ENCODE measurements at places on chromosomes 4 and X.
A peak's percentile ranks its signal among the peaks of the same experiment; 100 is the strongest.

DNA sequence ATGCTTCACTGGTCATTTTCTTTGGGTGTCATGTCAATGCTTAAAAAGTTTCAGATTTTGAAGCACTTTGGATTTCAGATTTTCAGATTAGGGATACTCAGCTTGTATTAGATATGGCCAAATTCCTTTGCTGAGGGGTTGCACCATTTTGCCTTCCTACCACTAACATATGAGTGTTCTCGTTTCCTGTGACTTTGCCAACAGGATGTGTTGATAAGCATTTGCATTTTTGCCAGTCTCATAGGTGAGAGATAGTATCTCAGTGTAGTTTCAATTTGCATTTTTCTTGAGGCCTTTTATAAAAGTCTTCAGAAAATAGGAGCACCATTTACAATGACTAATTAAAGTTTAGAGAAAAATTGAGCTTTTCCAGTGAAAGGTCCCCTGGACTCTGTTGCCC is 71.6 kb upstream of the CLCN4 start:
- DNase-seq = no peak

DNA sequence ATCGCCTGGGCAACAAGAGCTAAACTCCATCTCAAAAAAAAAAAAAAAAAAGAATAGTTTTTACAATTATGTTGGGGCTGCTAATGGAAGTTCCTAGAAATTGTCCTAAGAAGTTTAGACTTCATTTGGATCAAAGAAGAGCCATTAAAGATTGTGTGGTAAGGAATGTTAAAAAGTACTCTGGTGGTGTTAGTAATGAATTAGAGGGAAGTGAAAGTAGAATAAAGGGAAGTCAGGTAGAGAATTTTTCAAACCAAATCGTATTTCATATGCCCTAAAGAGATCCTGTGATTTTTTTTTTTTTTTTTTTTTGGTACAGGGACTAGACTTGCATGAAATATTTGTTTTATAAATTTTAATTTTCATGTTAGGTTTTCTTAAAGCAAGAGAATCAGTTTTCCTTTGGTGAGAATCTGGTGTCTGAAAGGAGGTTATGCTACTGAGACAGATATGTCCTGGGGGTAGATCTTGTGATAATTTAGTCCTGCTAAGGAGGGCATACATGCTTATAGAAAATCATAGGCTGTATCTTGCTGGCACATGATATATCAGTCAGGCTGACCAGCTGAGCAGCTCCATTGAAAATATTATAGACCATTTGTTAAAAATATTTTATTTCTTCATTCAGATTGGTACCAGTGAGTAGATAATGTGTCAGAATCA is 10.7 kb downstream of the SEC24B start:
- no peak for DNase-seq

- DNase-seq = peak; percentile 18
Measured at GRCh38 chr4:121096629-121097028, 24.3 kb upstream of the NDNF start.

DNA sequence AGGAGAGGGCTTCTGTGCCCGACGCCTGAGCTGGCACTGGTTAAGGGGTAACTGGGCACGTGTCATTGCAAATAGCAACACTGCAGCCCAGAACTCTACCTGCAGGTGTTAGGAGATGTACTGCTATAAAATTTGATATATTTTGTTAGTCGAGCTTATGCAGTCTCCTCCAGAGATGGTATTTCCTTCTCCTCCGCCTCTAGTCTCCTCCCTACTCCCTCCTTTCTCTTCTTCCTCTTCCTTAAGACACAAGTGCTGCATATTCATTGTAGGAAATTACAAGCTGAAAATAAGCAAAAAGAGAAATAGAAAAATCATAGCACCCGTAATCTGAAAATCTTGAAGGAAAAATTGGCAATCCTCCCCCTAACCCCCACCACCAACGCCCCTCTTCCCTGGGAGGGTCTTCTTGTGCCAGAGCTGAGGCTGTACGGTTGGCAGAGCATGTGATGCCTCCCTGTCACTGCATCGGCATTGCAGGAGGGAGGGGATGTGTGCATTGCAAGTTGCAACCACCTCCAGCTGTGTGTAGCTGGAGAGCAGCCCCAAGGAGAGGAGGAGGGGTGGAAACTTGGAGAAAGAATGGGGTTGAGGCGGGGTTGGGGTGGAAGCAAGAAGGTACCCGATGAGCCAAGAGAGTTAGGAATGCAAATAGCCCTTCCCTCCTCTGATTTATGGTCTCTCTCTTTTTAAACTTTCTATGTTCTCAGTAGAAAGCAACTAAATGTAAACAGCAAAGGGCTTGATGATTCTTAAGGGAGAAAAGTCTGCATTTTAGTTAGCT is 48.3 kb upstream of the MND1 start:
- DNase-seq = peak; percentile 11

- DNase-seq = no peak
Measured at GRCh38 chr4:58119298-58119697, 1009.1 kb upstream of the IGFBP7 start.

- no peak for DNase-seq
Measured at GRCh38 chr4:10589799-10590198, 94.8 kb downstream of the CLNK start.

DNA sequence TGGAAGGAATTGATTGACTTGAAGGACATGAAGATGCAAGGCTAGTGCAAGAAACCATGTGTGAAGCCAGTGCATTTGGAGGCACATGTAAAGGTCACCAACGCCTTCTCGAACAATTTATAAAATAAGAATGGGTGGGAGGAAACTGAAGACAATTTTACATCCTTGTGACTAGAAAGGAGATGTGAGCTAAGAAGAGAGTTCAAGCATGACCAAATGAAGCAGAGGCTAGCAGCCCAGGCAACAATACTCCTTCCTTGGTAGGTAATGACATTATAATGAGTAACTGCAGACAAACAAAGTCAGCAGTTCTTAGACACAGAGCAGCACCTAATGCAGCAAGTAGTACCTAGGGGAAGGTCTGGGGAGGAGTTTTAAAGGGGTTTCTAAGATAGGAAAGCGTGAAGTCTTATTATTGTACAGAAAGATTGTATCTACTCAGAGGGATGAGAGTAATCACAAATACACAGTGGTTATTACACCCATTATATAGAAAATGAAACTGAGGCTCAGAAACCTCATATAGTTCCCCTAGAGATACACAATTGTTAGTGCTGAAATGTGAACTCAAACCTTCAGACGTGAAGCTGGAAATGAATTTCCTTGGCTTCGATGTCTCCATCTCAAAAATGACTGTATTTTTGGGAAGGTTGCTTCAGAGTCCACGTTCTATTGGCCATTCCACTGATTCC is 56.1 kb downstream of the ATXN3L start:
- DNase-seq = no peak
